ENCODE measurements at places on chromosomes 7 and 10.

- peak; percentile 29 for DNase-seq
Measured at GRCh38 chr7:131027287-131027773, 293.3 kb upstream of the KLF14 start.

DNA sequence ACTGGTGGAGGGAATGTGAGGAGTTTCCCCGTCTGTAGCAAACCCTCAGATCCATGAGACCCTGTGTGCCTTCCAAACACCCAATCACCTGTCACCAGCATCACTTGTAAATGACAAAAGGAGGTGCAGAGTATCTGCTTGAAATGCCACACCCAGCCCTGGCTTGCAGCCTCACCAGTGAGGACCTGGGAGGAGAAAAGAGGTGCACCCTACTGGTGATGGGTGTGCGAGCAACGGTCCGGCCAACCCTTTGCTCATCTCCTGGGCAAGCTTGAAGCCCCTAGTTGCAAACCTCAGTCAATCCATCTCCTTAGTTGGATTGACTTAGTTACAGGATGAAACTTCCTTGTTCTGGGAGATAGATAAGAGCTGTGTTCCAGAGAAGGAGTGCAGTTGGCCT, 62.4 kb upstream of the WAPL start:
- no peak for DNase-seq

GRCh38 chr10:79266543-79267312, 80.5 kb upstream of the PPIF start:
- peak; percentile 84 for DNase-seq

GRCh38 chr7:157890921-157891401, 554.2 kb downstream of the DNAJB6 start:
- DNase-seq, result no peak

- no peak for DNase-seq
Measured at GRCh38 chr10:114406455-114406854, 2.2 kb upstream of the AFAP1L2 start.

GRCh38 chr7:150739033-150739432, 1.8 kb downstream of the GIMAP5 start:
- no peak for DNase-seq

All from bronchial epithelial cell (primary cell).